ENCODE measurements at places on chromosomes 7 and 10.

GRCh38 chr10:110103921-110104461 lies 96.2 kb downstream of the ADD3 start:
- no peak for DNase-seq

DNA sequence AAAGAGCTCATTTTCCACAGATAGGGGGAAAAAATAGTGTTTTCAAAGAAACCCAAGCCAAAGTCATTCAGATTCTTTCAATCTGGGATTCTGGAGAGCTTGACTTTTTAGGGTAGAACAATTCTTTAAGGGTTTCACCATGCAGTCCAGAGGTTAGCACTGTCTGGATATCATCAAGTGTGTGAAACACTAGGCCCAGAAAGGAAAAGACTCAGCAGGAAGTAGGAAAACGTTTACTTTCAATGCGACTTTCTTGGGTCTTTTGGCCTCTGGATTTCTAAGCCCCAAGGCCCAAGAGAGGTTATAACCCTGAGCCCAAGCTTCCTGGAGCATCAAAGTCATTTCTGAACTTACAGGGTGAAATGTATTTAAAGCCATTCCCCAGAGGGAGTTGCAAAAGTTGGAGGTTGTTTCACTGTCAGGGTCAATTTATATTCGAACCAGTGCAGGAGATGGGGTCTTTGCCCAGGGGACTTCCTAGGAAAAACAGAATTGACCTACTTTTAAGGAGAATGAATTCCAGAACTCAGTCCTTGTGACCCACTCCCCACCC lies 158.0 kb downstream of the C7orf25 start:
- DNase-seq, result no peak

GRCh38 chr7:111987115-111987826 lies 218.9 kb downstream of the DOCK4 start:
- DNase-seq, result no peak

GRCh38 chr7:133771788-133772419 lies 355.2 kb upstream of the LRGUK start:
- no peak for DNase-seq

GRCh38 chr10:47452495-47453140 lies 31.3 kb downstream of the ANXA8 start:
- no peak for DNase-seq

- no peak for DNase-seq
Measured at GRCh38 chr7:39688611-39689480, 65.5 kb downstream of the RALA start.

DNA sequence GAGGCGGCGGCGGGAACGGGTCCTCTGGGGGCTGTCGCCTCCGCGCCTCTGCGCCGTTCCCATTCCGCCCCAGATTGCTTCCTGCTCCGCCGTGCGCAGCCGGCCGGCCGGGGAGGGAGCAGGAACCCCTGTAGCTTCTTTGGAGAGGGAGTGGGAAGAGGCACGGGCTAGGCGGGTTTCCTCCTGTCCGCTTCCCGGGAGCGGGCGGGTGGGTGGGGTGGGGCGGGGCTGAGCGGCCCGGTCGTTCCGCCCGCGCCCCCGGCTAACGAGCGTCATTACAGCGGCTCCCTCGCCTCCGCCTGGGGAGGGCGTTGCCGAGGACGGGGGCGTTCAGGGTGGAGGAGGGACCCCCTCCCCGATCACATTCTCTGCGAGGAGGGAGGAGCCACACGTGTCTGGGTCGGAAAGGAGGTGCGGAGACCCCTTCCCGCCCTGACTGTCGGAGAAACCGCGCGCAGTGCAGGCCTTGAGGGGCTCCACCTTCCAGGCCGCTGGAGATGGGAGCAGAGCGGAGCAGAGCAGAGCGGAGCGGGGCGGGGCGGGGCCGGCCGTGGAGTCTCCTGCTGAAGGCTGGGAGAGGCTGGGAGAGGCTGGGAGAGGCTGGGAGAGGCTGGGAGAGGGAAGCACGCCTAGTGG lies 39.7 kb downstream of the AGAP3 start:
- no peak for DNase-seq

DNA sequence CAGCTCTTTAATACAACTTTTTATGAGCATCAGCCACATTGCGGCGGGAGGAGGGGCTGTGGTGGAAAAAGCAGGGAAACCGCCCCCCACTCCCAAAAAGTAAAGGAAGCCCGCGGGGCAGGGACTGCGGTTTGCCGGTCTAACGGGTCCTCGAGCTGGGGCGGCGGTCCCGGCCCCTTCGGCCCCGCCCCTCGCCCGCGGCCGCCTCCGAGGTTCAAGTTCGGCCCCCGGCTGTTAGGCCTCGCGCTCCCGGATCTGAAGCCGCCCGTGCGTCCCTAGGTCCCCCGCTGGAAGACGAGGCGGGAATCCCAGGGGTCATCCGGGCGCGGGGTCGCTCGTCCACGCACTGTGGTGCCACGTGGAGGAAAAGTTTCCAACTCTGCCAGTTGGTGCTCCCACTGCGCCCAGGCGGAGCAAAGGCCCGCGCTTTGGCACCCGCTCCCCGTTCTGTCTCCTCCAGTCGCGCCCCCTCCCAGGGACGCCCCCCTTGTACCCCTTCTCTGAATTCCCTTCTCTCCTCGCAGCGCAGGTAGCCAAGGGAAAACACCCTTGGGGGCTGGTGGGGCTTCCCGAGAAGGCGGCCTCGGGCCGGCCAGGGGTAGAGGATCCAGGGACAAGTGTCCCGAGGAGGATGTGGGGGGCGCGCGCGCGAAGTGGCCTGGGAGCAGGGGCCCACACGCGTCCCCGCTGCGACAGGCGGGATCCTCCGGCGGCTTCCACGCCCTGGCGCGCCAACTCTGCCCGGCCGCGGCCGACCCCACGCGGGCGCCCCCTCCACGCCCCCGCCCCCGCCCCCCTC lies 798 bp upstream of the AUTS2 start:
- DNase-seq, result no peak

All from activated T-helper 1 cell treated with Interleukin-2 at 50 U/mL for 16 hours (primary cell).